ENCODE measurements at places on chromosomes 4 and X.

DNA sequence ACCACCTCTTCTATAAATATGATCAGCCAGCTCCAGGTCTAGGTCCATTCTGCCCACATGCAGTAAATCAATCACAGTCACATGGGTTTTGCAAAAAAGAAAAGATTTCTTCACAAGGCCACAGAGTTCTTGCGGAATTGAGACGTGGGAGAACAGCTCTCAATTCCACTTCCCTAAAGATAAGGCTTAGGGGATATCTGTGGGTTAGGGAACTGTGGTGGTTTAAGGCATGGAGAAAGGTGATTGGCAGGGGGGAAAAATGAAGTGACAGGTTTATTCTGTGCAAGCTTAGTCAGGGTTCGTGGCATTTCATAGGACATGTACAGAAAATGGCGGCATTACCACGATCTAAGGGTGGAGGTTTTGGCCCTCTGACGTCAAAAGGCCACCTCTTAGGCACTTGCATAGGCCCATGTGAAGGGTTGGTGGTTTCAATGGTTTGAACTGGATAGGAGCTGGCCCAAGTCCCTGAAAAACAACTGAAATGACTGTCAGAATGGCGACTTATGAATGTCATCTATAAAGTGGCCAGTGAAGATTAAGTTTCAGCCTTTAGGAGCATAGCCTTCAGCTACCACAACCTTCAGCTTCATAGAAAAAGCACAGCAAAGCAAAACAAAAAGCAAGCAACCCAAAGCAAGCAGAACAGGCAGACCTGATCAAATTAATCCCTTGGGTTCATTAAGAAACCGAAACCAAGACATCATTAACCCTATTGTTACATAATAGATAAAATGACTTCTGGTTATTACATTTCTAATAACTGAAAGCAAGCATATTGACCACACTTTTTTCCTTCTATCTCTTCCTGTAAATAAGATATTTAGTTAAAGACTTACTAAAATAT is 289.8 kb upstream of the SFRP2 start:
- DNase-seq, result no peak

- no peak for DNase-seq
Observed at GRCh38 chr4:7793186-7793585, 146.5 kb downstream of the AFAP1 start.

DNA sequence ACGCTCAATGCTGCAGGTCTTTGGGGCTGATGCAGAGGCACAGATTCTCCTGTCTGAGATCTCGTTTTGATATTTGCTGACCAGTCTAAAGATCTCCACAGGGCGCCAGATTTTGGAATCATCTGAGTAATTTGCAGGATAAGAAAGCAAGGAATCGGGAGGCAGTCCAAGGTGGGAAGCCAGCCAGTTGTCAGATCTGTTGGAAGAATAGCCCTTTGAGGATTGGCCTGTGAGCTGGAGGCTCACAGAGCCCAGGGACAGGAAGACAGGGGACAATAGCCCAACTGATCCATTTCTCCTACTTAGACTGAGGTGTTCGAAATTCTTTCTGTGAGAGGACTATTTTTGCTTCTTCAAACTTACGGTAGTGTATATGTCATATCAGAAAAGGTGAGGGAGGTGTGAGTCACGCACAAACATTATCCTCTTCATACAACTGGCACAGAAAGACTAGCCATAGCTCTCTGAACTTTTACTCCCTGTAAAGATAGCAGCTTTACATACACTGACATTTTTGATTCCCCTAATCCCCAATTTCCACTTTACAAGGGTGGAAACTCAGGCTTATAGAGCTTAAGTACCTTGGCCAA is 8.8 kb downstream of the DIPK2B start:
- DNase-seq, result peak; percentile 52

GRCh38 chrX:139720136-139720535 is 12.2 kb upstream of the MCF2 start:
- DNase-seq, result no peak

- peak; percentile 39 for DNase-seq
Observed at GRCh38 chrX:136767104-136767941, 13.4 kb downstream of the ARHGEF6 start.

DNA sequence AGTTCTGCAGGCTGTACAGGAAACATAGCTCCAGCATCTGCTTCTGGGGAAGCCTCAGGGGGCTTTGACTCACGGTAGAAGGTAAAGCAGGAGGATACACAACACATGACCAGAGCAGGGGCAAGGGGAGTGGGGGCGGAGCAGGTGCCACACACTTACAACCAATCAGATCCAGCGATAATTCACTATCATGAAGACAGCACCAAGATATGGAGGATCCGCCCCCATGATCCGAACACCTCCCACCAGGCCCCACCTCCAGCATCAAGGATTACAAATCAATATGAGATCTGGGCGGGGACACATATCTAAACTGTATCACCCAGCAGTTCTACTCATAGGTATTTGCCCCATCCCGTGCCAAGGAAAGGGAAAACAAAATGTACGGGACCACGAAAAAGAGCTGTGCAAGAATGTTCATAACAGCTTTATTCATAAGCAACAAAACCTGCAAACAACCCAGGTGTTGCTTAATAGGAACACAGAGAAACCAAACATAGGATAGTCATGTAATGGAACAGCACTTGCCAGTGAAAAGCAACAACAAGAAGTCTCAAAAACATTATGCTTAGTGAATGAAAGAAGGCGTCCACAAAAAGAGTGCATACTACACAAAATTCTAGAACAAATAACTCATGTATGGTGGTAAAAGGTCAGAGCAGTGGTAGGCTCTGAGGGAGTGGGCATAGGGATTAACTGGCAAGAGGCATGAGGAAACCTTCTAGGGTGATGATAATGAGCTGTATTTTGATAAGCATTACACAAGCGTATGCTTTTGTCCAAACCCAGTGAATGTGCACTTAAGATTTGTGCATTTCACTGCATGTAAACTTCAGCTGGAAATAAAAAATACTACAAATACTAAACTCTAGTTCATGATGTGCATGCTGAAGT is 130.9 kb upstream of the FAM9B start:
- no peak for DNase-seq

DNA sequence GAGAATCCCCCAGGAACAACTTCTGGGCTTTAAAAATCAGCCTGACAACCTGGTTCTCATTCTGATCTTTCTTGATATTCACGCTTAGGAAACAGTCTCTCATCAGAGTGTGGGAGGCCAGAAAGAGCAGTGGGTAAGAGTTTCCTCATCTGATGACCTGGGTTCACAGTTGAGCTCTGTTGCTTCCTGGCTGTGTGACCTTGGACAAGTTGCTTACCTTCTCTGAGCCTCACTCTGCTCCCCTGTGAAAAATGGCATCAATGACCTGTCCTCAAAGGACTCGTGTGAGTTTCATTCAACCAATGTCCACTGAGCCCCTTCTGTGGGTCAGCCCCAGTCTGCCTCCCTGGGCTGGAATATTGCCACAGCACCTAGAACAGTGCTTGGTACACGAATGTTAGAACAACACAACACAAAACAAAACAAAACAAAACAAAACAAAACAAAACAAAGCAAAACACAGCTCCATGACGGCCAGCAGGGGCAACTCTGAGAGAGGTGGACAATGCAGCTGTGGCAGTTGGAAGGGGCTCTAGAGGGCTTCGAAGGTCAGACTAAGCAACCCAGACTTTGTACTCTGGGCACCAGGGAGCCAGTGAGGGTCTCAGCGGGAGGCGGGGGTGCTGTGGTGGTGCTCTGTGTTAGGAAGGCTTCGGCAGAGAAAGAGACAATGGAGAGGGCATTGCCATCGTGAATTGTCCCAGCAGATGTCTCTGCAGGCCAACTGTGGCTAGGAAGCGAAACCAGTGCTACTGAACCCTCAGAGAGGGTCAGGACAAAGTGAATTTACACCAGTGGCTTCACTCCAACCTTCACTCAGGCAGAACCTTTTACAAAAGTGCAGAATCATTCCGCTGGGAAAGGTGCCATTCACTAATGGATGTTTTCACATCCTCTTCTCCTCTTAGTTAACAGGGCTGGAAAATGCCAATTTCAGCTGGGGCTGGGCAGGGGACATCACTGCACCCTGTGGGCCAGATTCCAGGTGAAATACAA is 14.3 kb upstream of the C4orf50 start:
- DNase-seq, result peak; percentile 46

DNA sequence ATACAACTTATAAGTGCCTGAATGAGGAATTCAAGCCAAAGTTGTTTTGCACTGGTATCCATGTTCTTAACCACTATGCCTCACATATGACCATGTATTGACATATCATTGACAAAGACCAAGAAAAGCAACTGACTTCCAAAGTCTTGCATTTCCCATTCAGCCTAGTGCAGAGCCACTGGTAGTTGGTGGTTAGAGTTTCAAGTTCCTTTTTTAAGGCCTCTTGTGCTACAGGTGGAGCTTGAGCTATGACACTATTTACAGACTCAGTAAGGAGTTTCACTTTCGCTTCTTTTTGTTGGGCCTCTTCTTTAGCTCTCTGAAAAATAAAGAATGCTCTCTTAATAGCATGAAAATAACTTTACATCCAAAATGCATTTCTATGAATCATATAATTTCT is 763.0 kb downstream of the DMD start:
- no peak for DNase-seq

- DNase-seq, result no peak
Observed at GRCh38 chrX:54825716-54826438, 18.3 kb downstream of the MAGED2 start.

GRCh38 chr4:151215295-151215694 is 61.7 kb upstream of the PRSS48 start:
- DNase-seq, result no peak

DNA sequence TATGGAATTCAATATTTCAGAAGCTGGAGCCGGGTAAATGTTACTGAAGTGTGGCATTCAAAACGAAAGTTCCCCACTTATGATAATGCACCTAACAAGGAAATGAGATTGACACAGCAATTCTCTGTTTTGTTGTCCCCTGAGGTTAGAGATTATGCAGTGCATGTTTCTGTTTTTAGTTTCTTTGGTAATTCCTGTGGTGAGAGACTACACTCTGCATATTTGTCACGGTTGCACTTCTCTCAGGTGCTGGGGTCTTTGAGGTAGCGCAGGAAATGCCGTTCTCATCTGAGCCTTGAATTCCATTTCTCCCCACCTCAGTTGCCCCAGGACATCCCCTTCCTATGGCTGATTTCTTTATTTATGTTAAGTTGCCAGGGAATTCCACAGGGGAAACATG is 15.3 kb upstream of the BEND4 start:
- no peak for DNase-seq

DNA sequence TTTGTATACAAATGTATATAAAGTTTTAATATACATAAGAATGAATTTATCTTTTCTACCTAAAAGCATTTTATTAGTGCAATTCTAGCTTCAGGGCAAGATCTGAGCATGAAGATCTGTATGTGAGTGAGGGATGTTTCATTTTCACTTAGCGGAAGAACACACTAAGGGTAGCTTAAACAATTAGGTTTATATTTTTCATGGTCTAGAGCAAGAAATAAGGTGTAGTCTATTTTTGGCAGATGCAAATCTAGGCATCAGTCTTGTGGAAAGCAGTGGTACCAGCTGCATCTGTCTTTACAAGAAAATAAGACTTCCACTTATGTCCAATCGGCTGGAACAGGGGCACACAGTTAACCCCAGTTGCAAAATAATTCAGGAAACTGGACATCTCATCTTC is 433.3 kb downstream of the ADAM29 start:
- DNase-seq, result no peak

GRCh38 chrX:126770179-126770578 is 49.4 kb upstream of the PRR32 start:
- DNase-seq, result peak; percentile 12

DNA sequence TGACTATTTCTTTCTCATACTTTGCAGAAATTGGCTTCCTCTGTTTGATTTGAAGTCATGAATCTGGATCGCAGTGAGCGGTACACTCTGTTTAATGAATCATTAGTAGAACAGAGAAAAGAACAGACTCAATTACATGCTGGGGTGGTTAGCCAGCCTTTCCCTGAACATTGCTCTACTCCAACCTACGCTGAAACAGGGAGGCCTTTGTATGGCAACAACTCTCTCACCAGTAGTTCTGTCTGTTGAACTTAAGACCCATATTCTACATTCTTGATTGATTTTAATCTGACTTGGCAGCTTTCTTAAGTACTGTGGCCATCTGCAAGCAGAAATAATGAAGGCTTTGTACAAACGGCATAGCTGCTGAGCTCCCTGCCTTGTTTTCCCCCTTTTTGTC is 19.0 kb upstream of the AP1S2 start:
- DNase-seq, result no peak

DNA sequence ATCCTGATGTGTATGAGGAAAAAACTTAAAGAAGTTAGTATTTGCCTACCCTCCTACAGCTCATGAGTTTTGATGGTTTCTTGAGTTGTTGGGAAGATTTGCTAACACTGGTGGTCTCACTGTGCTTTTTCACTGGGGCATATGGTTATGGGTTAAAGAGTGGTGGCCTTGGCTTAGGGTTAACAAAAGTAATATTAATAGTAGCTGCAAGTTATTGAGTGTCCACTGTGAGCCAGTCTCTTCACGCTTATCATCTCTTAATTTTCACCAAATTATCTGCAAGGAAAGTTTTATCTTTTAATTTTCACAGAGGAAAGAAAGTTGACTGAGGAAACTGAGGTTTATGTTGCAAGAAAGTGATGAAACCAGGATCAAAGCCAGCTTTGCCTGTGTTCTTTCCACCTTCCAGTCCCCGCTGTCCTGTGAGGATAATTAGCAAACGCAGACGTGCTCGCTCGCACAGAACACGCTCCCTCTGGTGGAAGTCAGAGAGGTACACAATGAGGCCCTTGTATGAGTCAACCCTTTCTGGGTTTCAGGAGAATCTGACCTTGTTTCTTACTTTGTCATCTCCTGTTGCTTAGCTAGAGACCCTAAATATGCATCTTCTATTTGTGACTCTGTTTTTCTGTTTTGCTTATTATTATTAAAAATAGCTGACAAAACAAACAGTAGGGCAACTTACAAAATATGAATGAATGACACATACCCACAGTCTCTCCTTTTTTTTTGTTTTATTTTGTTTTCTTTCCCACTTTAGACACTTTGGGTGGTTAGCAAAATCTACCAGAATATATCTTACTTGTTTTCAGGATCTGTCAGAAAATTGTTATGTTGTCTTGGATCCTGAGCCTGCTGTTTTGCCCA is 94.3 kb downstream of the DDIT4L start:
- DNase-seq, result no peak

DNA sequence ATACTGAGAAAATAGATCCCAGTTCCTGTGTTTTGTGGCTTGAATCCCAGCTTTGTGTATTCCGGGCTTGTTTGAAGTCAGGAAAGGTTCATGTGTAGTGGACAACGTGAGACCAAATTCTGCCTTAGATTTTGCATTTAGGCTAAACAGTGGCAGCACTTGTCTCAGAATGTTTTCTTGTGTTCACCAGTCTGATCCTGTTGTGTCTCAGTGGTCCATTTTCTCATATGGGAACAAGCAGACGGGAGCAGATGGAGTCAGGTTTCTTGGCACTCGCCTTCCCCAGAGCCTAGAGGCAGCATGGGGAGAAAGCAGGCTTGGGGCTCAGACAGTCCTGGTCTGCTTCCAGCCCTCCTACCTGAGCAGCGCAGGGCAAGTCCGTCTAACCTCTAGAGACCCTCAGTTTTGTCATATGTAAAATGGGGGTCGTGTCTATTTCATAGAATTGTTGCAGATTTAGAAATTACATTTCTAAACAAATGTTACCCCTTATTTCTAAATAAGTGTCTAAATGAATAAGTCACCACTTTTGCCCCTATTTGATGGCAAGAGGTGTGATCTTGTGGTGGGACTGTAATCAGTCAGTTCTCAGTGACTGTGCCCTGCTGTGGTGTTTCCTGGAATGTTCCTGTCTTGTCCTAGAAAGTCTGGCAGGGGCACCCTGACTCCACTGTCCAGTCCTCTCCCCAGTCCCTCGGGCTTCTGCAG is 28.3 kb upstream of the MSANTD1 start:
- no peak for DNase-seq

All from hippocampal formation (tissue), 2 donors.